ENCODE measurements at places on chromosomes 1 and 21.

DNA sequence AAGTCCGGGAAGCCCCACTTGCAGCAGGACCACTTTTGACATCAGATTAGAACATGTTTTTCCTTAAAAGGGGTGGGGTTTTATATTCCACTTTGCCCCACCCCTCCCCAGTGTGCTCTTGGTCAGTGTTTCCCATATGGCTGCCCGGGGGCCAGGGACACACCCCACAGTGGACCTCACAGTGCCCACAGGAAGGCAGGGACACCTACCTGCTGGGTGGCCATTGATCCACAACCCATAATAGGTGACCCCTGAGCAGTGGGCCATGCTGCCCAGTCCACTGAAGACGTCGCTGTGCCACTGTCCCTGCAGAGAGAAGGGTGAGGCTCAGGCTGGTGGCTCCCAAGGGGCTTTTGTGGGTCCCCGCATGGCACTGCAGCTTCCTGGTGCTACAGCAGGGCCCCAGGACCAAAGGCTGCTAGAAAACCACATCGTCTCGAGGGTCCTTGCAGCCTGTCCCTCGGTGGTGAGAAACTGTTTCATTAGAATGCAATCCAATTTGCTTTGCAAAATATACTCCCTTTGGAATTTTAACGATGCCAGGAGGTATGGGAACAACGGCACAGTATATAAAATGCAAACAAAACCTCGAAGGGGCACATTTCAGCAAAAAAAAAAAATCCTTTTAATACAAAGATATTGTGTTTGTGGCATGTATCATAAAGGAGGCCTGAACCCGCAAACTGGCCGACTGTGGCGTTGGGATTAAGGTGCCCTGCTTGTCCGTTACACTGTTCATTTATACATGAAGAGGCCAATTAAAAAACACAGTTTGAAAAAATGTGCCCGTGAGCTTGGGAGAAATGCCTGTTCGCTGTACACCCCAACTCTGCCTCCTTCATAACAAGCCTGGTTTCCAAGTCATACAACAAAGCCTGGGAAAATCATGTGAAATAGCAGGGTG is 16.9 kb downstream of the MORN1 start:
- no peak for DNase-seq

GRCh38 chr21:35057428-35057827 is 8.3 kb upstream of the RUNX1 start:
- DNase-seq, result no peak

DNA sequence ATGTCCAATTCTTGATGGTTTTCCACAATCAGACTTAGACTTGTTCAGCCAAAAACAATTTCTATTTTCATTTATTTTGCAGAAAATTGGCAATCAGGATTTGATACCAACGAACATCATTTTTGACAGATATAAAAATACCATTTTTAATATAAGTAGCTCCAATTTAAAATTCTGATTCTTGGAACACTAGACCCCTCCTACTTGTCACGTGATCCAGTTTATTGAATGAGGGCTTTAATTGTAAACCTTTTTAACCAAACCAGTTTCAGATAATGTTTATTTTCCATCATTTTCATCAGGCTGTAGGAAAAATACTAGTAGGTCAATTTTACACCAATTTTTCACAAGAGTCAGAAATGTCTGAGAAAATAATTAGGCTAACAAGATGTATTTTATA is 607.2 kb upstream of the RGS18 start:
- DNase-seq, result no peak

GRCh38 chr1:182556279-182556678 is 32.8 kb downstream of the RNASEL start:
- DNase-seq, result no peak

GRCh38 chr1:22488319-22488718 is 36.7 kb downstream of the ZBTB40 start:
- no peak for DNase-seq

- DNase-seq, result no peak
These were observed 32.2 kb downstream of the FAM177B start for GRCh38 chr1:222769181-222769580.

GRCh38 chr21:24861471-24861870 is 745.8 kb downstream of the MRPL39 start:
- no peak for DNase-seq

DNA sequence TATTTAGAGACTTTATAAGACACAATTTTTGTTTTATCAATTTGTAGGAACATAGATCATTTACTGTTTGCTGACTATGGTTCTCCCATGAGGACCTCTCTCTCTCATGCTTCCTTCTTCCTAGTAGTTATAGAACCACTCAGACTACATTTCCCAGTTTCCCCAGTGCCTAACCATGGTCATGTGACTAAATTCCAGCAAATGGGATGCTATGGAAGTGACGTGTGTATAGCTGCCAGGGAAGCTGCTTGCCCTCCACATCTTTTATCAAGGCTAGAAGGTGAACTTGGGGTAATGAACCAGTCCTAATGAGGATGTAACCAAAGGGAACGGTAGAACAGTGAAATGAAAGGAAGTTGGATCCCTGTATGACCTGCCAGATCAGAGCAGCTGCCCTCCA is 184.0 kb downstream of the MIS18A start:
- DNase-seq, result no peak

GRCh38 chr1:116580446-116581322 is 9.9 kb upstream of the CD58 start:
- no peak for DNase-seq

- no peak for DNase-seq
These were observed 187.6 kb downstream of the PBX1 start for GRCh38 chr1:164746632-164747031.

- DNase-seq, result no peak
These were observed 1.2 kb downstream of the ZDHHC18 start for GRCh38 chr1:26827663-26828062.

GRCh38 chr1:62800825-62801306 is 16.9 kb downstream of the ATG4C start:
- DNase-seq, result no peak

- DNase-seq, result no peak
These were observed 3.1 kb upstream of the VWA1 start for GRCh38 chr1:1432274-1432950.

- peak; percentile 79 for DNase-seq
These were observed 20.3 kb upstream of the RGS4 start for GRCh38 chr1:163048869-163049268.

GRCh38 chr1:55749975-55750627 is 534.9 kb upstream of the USP24 start:
- peak; percentile 22 for DNase-seq

GRCh38 chr1:92356956-92357355 is 58.1 kb downstream of the RPAP2 start:
- no peak for DNase-seq

DNA sequence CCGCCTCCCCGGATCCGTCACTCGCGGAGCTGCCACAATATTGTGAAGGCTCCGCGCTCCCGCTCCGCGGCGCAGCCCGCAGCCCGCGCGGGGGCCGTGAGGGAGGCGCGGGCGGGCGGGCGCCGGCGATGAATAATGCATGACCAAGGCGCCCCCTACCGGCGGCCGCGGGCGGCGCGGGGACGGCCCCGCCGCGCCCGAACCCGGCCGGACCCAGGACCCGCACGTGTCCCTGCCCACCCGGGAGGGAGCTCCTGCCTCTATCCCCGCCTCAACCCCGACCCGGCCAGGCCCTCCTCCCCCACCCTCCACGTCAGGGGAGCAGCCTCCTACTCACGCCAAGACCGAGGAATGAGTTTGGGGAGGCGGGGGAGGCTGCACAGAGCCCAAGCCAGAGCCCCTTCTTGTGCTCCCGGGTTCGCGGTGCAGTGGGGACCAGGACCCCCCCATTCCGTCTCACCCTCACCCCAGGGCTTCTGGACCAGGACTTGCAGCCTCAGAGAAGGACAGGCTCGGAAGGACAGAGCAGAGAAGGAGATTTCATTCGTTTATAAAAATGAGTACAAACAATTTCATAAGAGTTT is 70.8 kb upstream of the CASZ1 start:
- DNase-seq, result peak; percentile 11

DNA sequence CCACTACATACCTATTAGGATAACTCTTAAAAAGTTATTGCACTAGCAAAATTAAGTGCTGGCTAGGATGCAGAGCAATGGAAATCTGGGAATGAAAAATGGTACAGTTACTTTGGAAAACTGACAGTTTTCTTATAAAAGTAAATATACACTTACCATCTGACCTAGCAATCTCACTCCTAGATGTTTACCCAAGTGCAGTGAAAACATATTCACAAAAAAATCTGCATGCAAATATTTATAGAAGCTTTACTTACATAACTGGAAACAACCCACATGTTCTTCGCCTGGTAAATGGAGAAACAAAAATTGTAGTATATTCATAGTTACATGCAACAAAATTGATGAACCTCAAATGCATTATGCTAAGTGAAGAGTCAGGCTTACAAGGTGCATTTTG is 12.9 kb upstream of the FLG2 start:
- DNase-seq, result no peak

DNA sequence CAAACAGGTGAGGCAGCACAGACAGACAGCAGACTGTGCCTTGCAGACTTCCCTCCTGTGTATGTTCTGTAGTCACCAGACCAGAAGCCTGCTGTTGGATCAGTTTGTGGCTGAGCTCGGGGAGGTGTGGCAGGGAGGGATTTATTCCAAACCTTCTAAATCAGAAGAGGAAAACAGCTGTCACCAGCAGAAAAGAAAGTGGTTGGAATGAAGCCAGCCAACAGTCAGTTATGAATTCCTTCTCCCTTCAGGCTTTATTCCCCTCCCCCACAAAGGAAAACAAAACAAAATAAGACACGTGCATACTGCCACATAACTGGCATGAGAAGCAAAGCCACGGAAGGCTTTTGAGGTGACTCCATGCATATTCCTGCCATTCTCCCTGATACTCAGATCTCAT is 19.0 kb upstream of the PIGV start:
- DNase-seq, result no peak

DNA sequence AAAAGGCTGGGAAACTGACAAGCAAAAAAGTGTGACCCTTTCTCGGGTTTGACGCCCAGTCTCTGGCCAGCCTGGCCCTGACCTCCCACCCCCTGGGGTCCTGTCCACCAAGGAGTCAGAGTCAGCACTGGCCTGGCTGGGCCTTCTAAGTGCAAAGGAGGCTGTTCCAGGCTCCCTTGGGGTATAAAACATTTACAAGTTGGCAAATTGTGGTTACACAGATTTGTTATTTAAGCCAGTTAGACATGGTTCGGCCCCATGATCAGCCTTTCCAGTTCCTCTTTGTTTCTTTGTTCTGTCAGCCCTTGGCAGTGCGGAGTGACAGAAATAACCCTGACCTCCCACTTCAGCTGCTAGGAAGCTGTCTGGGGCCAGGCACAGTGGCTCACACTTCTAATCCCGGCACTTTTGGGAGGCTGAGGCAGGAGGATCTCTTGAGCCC is 161.6 kb upstream of the RAB4A start:
- DNase-seq, result no peak

- peak; percentile 22 for DNase-seq
These were observed 56.1 kb upstream of the SH3GLB1 start for GRCh38 chr1:86648255-86648654.

DNA sequence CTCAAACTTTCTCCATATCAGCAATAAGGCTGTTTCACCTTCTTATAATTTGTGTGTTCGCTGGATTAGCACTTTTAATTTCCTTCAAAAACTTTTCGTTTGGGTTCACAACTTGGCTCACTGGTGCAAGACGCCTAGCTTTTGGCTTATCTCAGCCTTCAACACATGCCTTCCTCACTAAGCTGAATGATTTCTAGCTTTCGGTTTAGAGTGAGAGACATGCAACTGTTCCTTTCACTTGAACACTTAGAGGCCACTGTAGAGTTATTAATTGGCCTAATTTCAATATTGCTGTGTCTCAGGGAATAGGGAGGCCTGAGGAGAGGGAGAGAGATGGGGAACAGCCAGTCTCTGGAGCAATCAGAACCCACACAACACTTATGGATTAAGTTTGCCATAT is 41.2 kb upstream of the IFNLR1 start:
- no peak for DNase-seq

DNA sequence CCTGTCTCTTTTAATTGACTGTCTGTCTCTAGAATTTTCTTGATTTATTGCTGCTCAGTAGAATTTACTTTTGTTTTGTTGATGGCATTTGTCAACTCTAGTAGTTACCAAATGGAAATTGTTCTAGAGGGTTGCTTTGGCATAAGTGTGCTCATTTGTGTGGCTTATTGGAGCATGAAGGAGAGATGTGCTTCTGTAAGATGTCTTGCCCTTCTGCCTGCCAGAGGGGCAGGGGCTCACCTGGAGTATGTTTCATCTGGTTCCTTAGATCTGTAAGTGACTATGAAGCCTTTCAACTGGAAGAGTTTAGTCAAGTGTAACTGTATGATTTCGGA is 345.5 kb downstream of the DISC1 start:
- DNase-seq, result no peak

GRCh38 chr1:99677416-99677815 is 31.5 kb downstream of the PALMD start:
- no peak for DNase-seq

DNA sequence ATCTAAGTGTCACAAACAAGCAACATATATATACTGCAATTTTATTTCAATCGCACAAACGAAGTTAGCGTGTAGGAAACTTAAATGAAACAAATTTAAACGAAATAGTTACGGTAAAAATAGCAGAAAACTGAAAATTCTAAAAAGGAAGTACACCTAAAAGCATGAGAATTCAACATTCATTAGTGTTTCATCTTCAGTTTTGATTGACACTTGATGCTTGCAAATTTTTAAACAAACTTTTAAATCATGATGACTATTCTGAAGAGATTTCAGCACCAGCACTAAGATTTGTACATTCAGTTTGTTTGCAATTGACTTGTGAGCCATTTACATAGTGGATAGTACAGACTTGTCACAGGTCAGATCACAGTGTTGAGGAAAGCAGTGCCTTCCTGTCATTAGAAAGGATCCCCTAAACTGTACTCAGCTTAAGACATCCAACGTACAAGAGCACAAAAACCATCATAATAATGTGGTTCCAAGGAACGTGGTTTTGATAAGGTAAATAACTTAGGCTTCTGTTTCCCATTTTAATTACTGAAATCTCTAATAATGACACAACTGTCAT is 67.0 kb upstream of the LBR start:
- DNase-seq, result no peak

- DNase-seq, result no peak
These were observed 3.8 kb upstream of the TAL1 start for GRCh38 chr1:47235806-47236205.

- no peak for DNase-seq
These were observed 486 bp downstream of the NIPAL3 start for GRCh38 chr1:24415910-24416665.

DNA sequence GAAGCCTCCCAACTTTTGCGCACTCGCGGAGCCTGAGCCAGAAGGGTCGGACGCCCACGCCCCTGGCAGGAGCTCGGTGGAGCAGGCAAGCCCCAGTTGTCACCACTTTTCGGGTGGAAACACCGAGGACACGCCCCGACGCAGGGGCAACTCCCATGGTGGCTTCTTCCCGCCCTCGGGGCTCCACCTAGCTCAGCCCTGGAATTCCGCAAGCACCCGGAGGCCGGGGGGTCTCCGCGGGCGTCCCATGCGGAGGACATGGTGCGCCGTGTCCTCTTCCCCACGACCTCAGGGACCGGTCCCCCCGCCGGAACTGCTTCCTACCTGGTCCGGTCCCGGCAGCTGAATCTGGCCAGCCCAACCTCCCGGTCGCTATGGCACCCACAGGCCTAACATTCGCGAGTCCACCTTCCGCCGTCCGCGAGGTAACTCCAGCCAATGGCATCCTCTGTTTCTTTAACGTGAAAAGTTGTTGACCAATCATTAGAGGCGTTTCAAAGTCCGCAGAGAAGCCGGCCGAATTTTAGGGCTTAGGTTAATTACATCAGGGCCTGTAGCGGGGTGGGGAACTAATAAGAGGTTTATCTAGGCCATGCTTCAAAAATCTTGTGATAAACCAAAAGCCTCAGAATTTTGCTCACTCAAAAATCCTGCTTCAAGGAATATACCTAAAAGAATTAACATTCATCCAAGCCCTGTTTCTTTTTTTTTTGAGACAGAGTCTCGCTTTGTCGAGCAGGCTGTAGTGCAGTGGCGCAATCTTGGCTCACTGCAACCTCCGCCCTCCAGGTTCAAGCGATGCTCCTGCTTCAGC is at the start of gene STPG1:
Gene STPG1, minus strand, starts transcription at position 433 of the 814 bp plus-strand sequence. CDS start 12,394 bp downstream, outside the sequence.
- DNase-seq, result peak; percentile 50
